Fibroblast of the aortic adventitia (primary cell): ENCODE measurements at places on chromosomes 16 and 17. TPM values are rescaled to one million over a fixed set of nuclear protein-coding genes. Genes with fewer than 3 reads are reported as not detected.

GRCh38 chr17:36920032-36921005, 17.0 kb upstream of the LHX1 start:
- DNase-seq: peak; percentile 26

Gene TPSB2
- total RNA-seq: not detected in 2 replicates

Gene PFN1
- 507 and 514 TPM in 2 replicates for total RNA-seq

DNA sequence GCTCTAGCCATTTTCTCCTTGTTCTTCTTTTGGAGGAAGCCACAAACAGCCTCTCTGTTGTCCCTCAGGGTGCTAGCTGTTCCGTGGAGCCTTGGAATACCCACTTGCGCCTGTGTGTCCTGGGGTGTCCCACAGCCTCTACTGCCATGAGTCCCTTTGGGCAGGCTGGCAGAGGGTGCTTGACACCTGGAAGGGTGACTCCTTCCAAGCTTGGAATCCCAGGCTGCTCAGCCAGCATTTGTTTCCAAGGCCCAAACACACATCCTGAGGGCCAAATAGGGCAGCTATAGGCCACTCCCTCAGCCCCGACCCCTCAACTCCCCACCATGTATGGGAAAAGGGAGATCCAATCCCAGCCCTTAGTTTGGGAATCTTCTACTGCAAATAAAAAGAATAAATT, 14.9 kb downstream of the ZNHIT3 start:
- DNase-seq: no peak

DNA sequence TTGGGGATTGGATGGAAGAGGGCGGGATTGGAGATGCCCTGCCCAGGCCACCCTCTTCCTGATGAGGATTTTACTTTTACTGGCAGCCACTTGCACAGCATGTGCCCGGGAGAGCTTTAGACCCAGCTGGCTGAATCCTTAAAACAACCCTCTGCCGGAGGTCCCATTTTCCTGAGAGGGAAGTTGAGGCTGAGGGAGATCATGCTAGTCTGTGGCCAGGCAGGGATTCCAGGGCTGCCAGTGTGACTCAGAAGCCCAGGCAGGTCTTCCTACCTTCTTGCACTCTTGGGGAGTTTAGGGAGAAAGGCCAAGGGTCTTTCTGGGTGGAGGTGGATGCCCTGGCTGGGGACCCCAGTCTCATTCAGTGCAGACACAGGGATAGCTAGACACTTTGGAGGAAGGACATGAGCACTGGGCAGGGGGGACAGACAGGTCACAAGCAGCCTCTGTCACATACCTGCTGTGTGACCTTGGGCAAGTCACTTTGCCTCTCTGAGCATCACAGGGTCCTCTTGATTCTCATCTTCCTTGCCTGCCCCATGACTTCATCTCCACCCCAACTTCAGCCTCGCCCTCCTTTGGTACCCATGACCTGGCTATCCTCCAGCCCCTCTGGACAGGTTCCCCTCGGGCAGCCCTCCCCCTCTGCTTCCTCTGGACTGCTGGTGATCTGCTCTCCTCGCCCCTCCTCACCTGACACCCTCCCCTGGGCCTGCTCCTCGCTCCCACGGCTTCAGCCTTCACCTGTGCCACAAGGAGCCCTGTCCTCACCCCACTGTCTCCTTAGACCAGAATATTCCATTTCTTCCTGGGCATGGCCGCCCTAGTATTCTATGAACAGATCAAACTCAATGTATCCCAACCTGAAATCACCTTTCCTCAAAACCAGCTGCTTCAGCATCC, 11.3 kb upstream of the DCAF7 start:
- no peak for DNase-seq

DNA sequence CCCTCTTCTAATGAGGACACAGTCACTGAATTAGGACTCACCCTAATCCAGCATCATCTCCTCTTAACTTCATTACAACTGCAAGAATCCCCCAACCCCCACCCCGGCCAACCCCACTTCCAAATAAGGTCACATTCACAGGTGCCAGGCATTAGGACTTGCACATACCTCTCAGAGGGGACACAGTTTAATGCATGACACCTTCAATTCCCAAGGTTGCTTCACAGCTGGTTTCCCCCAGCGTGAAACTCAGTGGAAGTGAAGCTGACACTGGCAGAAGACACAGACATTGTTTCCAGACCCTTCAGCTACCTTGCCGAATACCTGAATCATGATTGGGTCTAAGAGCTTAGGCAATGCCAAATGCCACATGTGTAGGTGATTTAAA, 217.0 kb upstream of the DYNLRB2 start:
- no peak for DNase-seq

Gene TBC1D3L
- total RNA-seq: 2.2 and 4.2 TPM in 2 replicates

DNA sequence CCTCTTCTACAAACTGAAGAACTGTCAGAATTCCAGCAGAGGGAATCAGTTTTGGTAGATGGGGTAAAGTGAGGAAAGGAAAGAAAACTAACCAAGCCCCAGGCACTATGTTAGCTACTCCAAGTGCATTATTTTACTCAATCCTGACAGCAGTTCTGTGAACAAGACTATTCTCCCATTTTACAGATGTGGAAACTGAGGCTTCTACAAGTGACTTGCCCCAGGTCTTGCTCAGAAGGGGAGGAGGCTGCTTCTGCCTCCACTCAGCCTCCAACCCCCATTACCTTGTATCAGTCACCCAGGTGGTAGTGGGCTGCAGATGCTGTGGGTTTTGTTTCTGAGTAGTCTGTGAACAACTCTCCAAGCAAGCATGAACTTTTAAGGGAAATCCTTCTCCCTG, 315.2 kb upstream of the MAF start:
- DNase-seq: no peak

GRCh38 chr17:41211845-41212466, 14.5 kb upstream of the KRTAP9-2 start:
- peak; percentile 42 for DNase-seq

Gene LLGL2
- total RNA-seq: 0.09 TPM in 1 of 2 replicates, not detected in the other

DNA sequence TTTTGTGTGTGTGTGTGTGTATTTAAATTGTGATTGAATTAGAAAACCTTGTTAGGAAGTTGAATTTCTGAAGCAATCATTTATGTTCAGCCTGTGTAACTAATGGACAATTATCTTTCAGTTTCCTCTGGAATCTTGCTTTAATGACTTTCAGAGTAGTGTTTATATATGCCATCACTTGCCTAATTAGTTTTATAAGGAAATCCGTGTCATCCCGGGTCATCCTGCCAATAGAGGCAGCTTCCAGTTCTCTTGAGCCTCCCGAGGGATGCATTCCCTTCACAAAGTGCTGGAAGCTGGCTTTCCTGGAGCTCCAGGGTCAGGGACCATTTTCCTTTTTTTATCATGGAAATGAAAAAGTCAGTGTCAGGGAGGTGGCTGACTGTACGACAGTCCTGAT, 42.9 kb downstream of the PRKCA start:
- no peak for DNase-seq

GRCh38 chr16:71350821-71351557, 7.5 kb upstream of the CALB2 start:
- no peak for DNase-seq
